ENCODE measurements at places on chromosomes 6 and 20.

DNA sequence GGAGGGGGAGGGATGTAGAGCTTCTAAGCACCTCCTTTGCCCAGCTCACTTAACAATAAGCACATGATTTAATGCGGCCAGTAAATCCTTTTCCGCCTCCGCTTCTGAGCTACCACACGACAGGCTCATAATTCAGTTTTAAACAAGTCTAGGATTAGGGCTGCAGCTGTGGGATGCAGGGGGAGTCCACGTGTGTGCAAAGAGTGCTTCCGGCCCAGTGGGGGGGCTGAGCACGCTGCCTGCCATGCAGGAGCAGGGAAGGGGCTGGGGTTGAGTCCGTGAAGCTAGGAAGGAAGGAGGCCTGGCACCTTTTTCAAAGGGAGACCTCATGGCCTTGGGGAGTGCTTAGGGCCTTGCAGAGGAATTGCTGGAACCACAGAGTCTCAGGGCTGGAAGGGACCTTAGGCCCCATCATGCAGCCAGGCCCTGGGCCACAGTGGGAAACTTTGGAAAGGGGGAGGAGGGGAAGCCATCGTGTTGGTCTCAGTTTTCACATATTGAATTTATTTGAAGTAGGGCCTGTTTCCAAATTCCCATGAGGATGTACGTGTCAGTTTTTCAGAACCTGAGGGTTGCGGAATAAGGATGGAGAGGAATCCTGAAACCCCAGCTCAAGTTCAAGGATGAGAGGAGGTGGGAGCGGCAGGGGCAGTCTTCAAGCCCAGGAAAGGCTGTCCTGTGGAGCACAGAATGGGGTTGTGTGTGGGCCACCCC lies 96.1 kb downstream of the VEGFA start:
- DNase-seq, result no peak

DNA sequence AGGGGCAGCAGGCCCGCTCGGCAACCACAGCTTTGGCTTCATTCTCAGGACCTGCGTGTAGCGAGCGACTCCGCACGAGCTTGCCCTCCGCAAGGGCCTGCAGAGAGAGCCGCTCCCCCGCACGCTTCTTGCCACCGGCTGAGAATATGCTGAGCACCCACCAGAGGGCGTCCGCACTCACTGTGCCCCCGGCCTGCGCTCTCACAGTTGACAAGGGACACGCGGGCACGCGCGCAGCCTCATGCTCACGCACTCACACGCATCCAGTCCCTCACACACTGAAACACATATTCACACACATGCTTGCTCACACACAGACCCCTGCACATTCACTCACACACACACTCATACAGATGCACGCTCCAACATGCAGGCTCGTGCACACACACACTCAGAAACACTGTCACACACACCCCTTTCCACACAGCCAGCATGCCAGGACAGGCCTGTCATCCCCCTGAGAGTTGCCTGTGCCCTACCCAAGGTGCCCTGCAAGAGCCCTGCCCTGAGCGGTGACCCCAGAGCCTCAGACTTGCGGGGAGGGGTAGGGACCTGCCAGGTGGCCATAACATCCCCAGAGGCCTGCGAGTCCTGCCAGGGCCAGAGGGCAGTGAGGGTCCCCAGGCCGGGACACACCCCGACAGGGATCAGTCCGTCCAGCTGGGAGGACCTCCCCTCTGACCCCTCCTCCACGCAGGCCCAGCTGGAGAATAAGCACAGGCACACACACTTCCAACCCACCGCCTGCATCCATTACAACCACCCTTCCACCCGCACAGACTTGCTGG lies 174.1 kb downstream of the BMP7 start:
- peak; percentile 58 for DNase-seq

GRCh38 chr6:30618270-30618797 lies 694 bp downstream of the MRPS18B start:
- DNase-seq, result no peak

- no peak for DNase-seq
Observed at GRCh38 chr6:47144306-47144705, 102.2 kb upstream of the ADGRF1 start.

DNA sequence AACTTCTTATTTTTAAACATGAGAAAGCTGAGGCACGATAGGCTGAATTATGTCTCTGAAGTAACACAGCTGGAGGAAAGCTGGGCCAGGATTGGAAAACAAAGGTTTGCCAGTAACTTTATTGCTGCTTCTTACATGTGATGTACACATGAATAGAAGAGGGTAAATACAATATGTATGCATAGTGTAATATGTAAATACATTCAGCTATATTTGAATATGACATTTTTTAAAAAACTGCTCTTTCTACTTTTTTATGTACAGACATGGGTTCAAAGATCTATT lies 90.2 kb downstream of the ADTRP start:
- no peak for DNase-seq

DNA sequence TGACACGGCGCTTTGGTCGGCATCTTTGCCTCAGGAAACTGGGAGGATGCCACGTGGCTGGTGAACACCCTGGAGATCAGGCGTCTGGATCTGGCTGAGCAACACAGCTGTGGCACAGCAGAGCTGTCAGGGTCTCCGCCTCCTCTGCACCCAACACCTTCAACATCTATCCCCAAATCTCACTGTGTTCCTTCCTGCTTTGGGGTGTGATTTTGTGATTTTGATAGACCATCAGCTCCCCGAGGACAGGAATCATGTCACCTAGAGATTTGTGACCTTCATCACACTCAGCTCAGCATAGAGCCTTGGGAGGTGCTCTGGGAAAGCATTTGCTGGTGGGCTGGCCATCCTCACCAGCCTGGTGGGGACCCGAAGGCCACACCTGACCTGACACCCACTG lies 203.7 kb upstream of the FOXQ1 start:
- no peak for DNase-seq

DNA sequence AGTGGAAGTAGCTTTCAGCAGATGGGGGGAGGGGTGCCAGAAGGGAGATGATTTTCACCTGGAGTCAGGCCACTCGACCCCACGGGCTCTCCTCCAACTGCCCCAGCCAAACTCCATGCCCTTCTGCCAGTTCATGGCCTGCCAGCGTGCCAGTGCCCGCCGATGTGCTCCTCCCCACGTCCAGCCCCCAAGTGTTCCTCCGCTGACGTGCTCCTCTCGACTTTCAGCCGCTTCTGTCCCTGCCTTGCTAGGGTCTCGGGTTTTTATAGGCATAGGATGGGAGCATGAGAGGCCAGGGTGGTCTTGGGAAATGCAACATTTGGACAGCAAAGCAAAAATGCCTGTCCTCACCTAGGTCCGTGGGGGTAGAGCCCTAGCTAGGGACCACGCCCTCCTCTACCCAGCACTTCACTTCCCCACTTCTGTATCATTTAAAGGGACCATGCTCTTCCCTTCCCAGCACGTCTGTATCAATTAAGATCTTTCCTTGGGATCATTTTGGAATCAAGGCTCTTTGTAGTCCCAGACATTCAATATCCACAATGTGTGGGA lies 54.4 kb downstream of the PRND start:
- no peak for DNase-seq

DNA sequence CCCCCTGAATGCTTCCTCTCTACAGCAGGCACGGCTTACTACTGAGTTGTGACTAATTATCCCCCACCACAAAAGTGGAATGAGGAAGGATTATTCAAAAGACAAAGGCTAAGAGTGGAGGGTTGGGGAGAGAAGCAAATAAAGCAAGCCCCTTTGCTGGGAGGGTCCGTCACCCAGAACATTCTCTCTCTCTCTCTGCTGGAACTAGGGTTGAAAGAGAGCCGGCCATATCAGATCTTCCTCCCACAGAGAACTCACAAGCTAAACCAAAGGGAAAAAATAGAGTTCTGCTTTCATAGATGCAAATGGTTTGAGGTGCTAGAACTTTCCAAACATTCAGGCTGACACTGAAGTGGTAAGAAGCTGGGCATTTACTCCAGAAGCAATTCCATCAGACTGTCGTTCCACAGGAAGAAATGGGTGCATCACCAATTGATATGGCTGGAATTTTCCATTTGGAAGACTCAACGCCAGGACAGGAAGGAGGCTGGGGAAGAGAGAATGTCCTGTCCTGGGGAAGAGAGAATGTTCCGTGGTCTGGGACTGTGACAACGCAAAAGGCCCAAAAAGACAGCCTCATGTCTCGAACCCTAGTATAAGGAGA lies 7.9 kb downstream of the ZMYND8 start:
- peak; percentile 17 for DNase-seq

GRCh38 chr6:33427585-33428223 lies 7.8 kb downstream of the SYNGAP1 start:
- DNase-seq, result peak; percentile 28

DNA sequence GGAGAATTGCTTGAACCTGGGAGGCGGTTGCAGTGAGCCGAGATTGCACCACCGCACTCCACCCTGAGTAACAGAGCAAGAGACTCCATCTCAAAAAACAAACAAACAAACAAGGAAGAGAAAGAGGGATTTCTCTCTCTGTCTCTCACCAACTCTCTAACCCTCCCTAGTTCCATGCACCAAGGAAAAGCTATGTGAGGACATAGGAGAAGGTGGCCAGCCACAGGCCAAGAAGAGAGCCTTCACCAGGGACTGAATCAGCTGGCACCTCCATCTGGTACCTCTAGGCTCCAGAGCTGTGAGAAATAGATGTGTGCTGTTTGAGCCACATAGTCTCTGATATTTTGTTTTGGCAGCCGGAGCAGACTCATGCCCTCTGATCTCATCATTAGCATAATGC lies 9.0 kb upstream of the FAM110A start:
- no peak for DNase-seq

DNA sequence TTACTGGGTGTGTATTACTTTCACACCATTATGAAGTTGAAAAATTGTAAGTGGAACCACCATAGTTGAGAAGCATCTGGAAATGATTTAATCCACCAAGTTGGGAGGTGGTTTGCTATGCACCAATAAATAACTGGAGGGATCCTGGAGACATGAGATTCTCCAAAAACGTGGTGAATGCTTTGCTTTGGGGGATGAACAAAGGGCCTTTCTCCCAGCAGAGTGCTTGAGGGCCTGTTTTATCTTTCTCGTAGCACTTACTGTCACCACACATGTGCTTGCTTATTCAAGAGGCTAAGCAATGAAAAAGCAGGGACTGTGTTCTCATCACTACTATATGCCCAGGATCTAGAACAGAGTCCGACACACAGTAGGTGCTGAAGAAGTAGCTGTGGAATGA lies 371.1 kb downstream of the DHX35 start:
- no peak for DNase-seq

DNA sequence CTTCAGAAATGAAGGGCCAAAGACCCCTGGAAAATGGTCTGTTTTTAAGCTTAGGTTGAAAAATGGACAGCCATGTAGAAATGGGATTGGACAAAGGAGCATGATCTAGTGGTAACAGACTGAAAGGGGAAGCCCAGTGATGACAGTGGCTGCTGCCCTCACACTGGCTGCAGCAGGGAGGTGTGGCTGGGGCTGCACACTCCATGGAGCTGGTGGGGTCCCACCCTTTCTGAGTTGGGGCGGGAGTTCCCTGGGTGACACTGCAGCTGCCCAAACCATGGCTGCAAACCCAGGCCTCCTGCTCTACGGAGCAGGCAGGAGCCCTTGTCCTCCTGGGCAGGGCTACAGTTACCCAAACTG lies 8.5 kb upstream of the PACSIN1 start:
- DNase-seq, result peak; percentile 9

GRCh38 chr20:40953416-40953815 lies 75.2 kb upstream of the TOP1 start:
- DNase-seq, result no peak

- DNase-seq, result no peak
Observed at GRCh38 chr6:29112135-29112534, 4.3 kb downstream of the OR2J3 start.

DNA sequence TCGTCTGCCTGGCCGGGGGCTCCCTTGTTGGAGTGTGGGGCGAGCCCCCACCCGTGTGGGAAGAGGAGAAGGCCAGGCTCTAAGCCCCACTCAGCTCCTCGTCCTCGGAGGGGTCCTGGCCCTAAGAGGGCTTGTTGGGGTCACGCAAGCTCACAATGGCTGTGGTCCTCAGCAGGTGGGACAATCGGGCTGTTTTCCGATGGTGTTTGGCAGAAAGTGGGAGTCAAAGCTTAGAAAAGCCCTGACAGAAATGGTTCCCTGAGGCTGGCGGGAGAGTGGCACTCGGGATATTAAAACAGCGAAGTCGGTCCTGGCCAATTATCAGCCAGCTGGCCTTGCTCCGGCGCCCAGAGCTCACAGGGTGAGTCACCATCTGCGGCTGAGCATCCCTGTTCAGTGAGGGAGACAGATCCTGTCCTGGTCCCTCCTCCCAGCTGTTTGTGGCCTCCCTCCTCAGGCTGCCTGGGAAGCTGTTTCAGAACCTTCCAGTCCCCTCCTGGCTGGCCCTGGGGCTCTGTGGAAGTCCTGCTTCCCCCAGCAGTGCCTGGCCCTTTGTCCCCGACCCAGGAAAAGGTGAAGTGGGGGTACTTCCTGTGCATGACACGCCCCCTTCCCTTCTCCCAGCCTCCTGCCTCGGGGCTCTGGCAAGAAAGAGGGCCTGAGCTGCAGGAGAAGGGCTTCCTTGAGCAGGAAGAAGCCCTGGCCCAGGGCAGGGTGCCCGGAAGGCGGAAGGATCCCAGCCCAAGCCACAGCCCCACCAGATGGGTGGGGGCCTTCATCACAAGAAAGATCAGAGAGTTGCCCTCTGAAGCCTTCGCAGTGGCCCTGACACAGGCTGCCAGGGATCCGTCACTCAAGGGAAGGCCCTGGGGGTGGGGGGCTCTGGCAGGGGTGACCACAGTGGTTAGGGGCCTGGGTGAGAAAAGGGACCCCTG lies 53.6 kb upstream of the BHLHE23 start:
- no peak for DNase-seq

DNA sequence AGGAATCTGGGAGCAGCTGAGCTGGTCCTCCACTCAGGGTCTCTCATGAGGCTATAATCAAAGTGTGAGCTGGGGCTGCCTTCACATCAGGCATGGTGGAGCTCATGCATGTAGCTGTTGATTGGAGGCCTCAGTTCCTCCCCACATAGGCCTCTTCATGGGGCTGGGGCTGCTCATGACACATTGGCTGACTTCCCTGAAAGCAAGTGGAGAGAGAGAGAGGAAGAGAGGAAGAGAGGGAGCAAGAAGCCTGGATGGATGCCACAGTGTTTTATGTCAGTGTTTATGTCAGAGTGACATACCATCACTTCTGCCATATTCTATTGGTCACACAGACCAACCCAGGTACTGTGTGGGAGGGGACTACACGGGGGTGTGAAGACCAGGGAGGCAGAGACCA lies 43.8 kb downstream of the EYA2 start:
- no peak for DNase-seq

DNA sequence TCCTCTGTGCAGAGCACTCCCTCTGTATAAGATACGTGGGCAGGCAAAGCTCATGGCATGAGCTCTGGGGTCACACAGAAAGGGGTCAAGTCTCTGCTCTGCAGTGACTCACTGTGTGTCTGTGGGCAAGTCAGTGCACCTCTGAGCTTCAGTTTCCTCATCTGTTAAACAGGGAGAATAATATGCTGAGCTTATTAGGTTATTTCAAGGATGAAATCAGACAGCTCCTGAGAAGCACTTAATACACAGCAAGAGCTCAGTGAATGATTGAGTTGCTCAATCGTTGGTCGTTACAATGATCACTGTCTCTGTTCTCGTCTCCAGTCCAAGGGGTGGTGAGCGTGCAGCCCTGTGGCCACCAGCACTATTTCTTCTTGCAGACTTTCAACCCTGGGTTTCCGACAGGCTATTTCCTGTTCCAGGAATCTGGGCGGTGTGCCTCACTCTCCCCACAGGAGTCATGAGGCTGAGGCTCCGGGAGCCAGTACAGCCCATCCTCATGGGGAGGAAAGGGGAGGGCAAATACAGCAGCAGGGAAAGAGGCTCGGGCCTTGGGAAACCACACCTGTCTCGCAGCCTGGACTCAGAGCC lies 28.9 kb downstream of the KIAA1755 start:
- DNase-seq, result peak; percentile 50

GRCh38 chr20:11101696-11102095 lies 427.9 kb upstream of the JAG1 start:
- no peak for DNase-seq

Measured in Kasumi-1 (cell line).